ENCODE measurements at places on chromosomes 5 and 9. TPM values are rescaled to one million over a fixed set of nuclear protein-coding genes. Genes with fewer than 3 reads are reported as not detected.

Gene NUTM2G
- total RNA-seq = not detected

Gene GABRA6
- total RNA-seq = not detected

Gene PPP3R2
- not detected for total RNA-seq

Gene SEMA6A
- total RNA-seq = 2.5 TPM

Gene ADAMTS16
- not detected for total RNA-seq

Gene C5orf58
- total RNA-seq = not detected

Gene ADAMTS13
- 1.0 TPM for total RNA-seq

Gene AK8
- total RNA-seq = not detected

Gene HTR4
- not detected for total RNA-seq

Gene SLC12A2
- total RNA-seq = 16.5 TPM

Gene ADAMTS19
- total RNA-seq = 0.36 TPM

Gene NEURL1B
- 8.7 TPM for total RNA-seq

Gene SHISAL2B
- total RNA-seq = not detected

Gene ANKRD31
- total RNA-seq = not detected

Gene C8G
- total RNA-seq = not detected

Gene OLFML2A
- 6.9 TPM for total RNA-seq

Gene SKIC3
- total RNA-seq = 54.4 TPM

Gene TMEM141
- total RNA-seq = 48.5 TPM

Gene TMEM171
- total RNA-seq = not detected

Data from gastrocnemius medialis (tissue), 4 donors.